ENCODE measurements at places on chromosomes 3 and 15.

- no peak for DNase-seq
Observed at GRCh38 chr15:53618461-53618860, 141.0 kb downstream of the WDR72 start.

GRCh38 chr3:76387000-76387399 is 601.7 kb upstream of the ZNF717 start:
- DNase-seq = no peak

GRCh38 chr3:195256639-195257453 is 14.1 kb downstream of the XXYLT1 start:
- DNase-seq = no peak

DNA sequence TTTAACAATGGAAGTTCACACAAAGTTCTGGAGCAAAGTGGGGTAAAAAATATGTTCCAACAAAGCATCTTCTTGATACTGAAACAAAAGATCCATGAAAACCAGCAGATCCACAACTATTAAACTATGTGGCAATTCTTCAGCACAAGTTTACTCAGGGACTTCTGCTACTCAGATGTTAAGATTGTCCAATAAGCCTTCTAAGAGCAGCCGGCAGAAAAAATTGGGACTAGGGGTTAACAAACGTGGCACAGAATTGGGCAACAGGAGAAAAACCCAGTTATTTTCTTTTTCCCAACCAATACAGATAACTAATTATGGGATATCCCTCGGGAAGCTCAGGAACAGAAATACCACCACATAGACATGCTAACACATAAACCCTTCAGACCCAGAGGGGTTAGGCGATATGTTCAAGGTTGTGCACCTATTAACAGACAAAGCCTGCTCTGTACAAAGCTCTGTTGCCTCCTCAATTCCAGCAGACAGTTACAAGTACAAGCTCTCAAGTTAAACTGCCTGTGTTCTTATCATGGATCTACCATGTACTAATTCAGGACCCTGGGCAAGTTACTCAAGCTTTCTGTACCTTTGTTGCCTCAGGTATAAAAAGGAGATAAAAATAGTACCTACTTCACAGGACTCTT is 6.8 kb downstream of the SSR3 start:
- DNase-seq = no peak

DNA sequence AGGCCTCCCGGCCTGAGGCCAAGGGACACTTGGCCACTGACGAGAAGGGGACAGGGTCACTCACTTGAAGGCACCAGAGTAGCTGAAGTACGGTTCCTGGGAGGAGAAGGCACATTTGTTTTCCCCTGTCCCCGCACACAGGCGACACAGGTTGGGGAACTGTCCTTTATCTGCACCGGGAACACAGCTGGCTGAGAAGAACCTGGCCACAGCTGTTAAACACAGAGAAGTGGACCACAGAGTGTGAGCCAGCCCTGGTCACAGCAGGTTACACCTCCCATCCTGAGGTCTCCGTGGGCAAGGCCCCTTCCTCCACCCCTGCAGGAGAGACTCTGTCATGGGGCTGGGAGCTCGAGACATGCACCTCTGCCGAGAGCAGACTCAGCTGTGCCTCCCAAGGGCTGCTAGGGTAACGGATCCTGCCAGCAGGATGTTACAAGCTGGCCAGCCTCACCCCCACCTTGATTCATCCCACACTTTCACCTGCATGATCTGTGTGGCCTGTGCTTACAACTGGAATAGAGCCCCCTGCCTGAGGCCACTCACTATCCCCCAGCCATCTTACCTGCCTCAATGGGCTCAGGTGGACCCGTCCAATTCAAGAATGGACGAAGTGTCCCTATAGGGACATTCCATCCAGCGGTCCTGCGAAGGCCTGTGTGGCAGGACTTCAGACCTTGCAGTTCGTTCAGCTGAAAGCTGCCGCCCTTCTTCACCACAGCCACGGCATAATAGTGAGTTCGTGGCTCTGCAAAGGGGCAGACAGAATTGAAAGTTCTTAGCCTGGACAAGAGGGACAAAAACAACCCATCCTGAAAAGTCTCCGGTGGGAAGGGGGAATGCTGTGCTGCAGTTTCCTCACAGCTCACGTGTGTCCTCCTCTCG is 9.2 kb downstream of the LTF start:
- DNase-seq = no peak
